Activated CD4-positive, alpha-beta T cell treated with anti-CD3 and anti-CD28 coated beads, Interleukin-2, amount 50 U/mL, for 4 hours (primary cell): ENCODE measurements at places on chromosomes 2 and 18.

DNA sequence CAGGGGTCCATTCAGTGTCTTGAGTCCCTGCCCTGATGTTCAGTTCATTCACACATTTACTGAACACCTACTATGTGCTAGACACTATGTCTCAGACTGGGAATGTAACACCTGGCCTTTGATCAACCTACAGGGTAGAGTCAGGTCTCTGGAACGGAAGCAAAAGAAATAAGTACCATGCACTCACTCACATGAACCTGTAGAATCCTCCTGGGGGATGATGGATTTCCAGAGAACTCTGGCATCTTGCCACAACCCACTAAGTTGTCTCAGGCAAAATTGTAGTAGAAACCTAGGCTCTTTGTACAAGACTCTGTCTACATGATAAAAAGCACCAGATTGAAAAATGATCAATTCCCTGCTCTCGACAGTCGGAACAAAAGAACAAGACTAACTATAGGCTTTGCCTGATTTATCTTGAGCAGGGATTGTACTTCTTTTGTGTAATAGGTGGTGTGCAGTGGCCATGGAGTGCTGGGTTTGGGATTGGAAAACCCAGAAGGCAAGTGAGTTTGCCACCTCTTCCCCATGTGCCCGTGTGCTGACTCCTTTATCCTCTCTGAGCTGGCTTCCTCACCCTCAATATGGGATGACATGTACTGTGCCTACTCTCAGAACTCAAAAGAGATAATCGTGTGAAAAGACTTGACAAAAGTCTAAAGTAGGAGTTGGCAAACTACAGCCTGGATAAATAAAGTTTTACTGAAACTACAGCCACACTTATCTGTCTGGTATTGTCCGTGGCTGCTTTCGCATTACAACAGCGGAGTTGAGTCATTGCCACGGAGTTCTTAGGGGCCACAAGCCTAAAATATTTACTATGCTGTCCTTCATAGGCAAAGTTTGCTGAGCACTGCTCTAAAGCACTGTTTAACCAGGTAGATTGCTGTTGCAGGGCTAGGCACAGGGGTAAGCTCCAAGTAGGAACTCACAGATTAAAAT lies 4.4 kb downstream of the CAPN14 start:
- DNase-seq, result no peak

DNA sequence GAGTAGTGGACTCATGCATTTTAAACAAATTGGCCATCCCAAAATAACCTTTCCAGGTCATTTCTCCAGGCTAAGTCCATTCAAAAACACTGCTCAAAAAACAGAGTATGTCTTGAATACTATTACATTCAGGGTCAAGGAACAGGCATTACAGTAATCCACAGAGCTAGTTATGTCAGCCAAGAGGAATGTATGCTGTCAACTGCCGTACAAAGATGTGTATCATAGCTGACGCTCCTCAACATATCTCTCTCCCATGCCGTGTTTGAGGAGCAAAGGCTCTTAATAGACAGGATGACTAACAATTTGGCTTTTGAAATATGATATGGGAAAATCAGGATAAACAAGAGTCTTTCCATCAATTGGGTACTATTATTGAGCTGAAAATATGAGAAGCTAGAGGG lies 68.8 kb upstream of the KCTD1 start:
- no peak for DNase-seq

DNA sequence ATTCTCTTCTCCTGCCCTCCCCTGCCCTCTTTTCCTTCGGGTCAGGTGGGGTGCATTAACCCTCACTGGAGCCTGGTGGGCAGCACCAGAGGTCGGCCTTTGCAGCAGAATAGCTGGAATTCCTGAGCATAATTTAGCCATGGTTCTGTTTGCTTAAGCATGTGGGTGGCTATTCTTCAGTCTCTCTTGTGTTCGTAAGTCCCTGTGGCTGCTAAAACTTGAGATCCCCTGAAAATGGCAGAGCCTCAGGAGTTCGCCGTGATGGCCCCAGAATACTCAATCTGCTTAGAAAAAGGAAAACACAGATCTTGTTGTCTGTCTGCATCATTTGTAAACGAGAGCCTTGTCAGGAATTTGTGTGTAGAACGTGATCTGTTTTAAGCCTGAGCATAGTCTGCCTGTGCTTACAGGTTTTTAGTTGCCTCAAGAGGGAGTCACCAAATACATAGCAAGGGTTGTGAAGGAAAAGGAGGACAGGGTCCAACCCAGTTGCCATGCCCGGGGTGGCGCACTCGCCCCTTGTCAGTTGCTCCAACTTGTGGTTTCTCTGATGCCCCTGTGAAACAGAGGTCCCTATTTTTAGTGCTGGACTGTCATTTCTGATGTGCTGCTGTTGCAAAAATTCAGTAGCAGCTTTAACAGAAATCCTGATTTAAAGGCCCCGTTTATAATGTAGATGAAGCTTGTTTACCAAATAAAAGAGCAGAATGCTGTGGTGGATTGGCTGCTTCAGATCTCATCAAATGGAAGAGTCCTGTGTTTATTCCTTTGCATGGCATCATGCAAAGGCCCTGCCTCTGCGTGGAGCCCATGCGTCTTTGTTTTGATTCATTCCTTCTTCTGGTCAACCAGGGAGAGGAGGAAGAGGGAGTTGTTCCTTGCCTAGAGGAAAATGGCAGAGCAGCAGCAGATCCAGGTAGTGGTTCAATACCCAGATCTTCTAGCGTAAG lies 74.8 kb downstream of the WDSUB1 start:
- DNase-seq, result no peak

DNA sequence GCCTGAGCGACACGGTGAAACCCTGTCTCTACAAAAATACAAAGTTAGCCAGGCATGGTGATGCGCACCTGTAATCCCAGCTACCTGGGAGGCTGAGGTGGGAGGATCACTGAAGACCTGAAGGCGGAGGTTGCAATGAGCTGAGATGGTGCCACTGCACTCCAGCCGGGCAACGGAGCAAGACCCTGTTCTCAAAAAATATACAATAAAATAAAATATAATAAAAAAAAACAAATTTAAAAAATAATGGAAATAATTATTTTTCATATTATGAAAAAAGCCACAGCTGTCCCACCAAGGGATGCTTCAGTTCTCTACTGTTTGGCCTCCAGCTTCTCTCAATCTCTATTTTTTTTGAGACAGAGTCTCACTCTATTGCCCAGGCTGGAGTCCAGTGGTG lies 10.4 kb downstream of the SLC19A3 start:
- DNase-seq, result no peak

GRCh38 chr18:3345452-3345851 lies 83.5 kb downstream of the MYL12B start:
- DNase-seq, result no peak

GRCh38 chr2:99878581-99879350 lies 263.6 kb downstream of the AFF3 start:
- DNase-seq, result no peak
